ENCODE measurements at places on chromosomes 7 and 10. TPM values are rescaled to one million over a fixed set of nuclear protein-coding genes. Genes with fewer than 3 reads are reported as not detected.

- DNase-seq, result no peak
These were observed 880.6 kb downstream of the LRMDA start for GRCh38 chr10:76311752-76312636.

DNA sequence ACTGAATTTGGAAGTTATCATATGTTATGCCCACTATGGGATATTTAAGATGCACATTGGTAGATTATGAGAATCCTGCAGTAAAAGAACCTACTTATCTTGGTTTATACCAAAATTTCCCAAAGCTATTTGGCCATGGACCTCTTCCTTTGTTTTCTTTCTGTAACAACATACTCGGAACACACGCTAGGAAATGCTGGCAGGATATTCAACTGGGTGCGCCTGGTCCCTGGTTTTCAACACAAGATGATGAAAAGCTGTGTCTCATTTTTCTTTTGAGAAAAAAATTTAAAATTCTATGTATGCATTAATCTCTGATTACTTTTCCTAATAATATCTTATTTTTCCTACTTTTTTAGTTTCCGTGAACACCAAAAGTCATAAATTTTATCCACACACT, 128.5 kb upstream of the NRP1 start:
- no peak for DNase-seq

- DNase-seq, result peak; percentile 31
These were observed 109.9 kb downstream of the ITGB8 start for GRCh38 chr7:20440472-20441105.

DNA sequence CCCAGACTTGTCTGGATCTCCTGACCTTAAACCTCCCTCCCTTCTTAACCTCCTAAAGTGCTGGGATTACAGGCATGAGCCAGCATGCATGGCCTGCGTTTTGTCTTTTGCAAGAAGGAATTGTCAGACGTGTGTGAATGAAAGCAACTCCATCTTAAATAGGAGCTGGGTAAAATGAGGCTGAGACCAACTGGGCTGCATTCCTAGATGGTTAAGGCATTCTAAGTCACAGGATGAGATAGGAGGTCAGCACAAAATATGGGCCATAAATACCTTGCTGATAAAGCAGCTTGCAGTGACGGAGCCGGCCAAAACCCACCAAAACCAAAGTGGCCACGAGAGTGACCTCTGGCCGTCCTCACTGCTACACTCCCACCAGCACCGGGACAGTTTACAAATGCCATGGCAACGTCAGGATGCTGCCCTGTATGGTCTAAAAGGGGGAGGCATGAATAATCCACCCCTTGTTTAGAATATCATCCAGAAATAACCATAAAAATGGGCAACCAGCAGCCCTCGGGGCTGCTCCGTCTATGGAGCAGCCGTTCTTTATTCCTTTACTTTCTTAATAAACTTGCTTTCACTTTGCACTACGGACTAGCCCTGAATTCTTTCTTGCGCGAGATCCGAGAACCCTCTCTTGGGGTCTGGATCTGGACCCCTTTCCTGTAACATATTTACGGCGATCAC, 41.2 kb upstream of the SDK1 start:
- no peak for DNase-seq

GRCh38 chr10:9285690-9286089, 1231.2 kb downstream of the GATA3 start:
- no peak for DNase-seq

DNA sequence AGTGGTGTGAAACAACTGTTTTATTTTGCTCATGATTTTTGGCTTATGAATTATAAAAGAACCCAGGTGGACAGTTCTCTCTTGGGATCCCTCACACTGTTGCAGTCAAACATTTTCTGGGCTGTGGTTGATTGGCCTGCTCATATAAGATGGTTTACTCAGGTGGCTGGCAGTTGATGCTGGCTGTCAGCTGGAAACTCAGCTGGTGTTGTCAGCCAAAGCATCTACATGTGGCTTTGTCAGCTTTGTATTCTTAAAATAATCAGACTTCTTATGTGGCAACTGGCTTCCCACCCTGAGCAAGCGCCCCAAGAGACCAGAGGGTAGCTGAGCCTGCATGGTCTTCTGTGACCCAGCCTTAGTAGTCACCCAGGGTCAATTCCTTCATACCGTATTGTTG, 534.7 kb downstream of the NRG3 start:
- no peak for DNase-seq

- no peak for DNase-seq
These were observed 3.7 kb upstream of the ABHD11 start for GRCh38 chr7:73742338-73742752.

DNA sequence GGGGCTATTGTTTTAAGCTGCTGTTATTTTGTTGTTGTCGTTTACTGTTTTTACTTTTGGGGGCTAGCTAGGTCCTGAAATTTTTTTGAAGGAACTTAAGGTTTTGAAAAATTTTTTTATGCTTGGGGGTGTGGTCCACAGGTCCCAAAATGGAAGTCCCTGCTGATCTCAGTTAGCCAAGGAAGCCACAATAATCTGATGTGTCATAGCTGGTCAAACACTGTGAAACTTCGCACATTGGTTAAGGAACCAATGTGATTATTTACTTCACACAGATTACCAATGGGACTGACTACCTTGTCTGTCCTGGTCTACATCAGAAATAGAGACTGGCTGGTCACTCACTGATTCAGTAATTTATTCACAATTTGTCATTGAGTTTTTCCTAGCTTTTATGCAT, 29.5 kb upstream of the HYCC1 start:
- no peak for DNase-seq

GRCh38 chr10:128914681-128915080, 552.4 kb upstream of the MGMT start:
- DNase-seq, result no peak

GRCh38 chr10:92103376-92104090, 180.0 kb downstream of the BTAF1 start:
- no peak for DNase-seq

DNA sequence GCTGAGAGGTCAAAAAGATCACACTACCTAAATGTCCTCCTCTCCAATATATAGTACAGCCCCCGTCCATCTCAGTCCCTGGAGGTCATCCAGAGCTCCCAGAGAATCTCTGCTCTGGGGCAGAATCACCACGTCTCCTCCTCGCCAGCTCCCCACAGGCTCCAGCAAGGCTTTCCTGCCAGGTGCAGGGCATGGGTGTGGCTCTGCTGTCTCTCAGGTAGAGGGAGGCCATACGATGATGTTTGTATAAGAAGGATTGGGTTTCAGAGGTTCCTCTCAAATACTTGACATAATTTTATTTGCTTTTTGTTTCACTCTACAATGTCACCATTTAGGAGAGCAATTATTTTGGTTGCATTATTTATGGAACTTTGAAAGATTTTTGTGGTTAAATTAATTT, 98.3 kb upstream of the PRSS58 start:
- DNase-seq, result no peak

DNA sequence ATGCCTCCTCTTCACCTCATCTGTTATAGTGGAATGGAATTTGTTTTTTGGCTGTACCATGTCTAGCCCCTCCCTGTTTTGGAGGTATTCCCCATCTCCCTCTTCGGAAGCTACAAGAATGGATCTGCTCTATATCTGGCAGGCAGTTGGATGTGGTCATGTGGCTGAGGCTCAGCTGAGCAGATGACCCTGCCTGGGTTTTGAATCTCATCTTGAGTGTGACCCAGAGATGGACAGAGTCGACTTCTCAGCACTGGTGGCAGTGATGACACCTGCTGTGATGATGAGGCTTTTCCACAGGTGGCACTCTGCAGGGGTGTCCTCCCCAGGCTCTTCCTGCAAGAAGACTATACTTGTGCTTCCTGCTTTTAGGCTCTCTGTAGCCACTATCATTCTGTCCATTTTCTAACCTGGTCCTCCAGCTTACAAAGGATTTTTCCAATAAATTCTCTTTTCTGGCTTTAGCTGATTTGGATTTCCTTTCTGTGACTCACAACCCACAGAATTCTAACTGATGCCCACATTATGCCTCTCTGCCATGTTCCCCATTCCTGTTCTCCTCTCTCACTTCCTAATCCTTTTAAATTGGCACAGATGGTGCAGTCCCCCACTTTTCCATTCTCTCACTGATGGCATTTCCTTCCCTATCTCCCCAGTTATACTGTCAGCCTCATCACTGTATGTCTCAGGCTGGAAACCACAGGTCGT, 7.5 kb upstream of the ARHGAP22 start:
- no peak for DNase-seq

DNA sequence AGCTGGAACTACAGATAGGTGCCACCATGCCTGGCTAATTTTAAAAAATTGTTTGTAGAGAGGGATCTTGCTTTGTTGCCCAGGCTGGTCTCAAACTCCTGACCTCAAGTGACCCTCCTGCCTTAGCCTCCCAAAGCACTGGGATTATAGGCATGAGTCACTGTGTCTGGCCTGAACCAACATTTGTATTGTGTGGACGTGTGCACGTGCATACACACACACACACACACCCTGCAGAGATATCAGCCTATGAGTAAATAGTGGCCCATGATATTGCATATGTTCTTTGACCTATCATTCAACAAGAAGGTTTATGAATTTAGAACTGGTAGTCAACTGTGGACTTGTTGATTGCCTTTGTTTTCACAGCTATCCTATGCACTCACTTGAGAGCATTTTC, 161.6 kb downstream of the BAMBI start:
- DNase-seq, result peak; percentile 18

CPA4 gene
- total RNA-seq, result not detected

CBLL1 gene
- total RNA-seq, result 38.2 TPM

MRC1 gene
- 9.0 TPM for total RNA-seq

ACHE gene
- 16.8 TPM for total RNA-seq

SLC29A4 gene
- 36.3 TPM for total RNA-seq

NME8 gene
- not detected for total RNA-seq

PALD1 gene
- total RNA-seq, result 4.9 TPM

CACNA2D1 gene
- 126 TPM for total RNA-seq

IFIT1 gene
- 12.7 TPM for total RNA-seq

SNX10 gene
- 5.9 TPM for total RNA-seq

Measured in transverse colon (tissue), 4 donors.